Aorta (tissue), 5 donors: ENCODE measurements at places on chromosomes 7 and 10. TPM values are rescaled to one million over a fixed set of nuclear protein-coding genes. Genes with fewer than 3 reads are reported as not detected.

TUBAL3 gene
- total RNA-seq: not detected

FZD1 gene
- total RNA-seq: 49.2 TPM

DNA sequence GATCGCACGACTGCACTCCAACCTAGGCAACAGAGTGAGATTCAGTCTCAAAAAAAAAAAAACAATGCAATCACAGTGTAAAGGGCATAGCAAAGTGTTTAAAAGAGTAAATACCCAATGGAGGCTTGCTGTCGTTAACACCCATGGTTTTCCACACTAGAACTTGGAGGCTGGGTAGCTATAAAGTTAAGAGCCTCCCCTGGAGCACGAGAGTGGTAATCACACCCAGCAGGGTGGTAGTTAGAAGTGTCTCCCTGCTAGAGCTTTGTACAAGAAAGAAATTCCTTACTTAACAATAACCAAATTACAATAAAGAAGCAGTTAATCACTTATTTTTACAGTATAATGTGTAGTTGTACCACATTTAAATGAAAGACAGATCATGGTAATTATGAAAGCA lies 1078.9 kb downstream of the NRG3 start:
- no peaks in the 10 kb centered on the region for H3K36me3 ChIP-seq
- H3K27ac ChIP-seq: no peak overlapping the region
- no peaks in the 10 kb centered on the region for H3K4me1 ChIP-seq
- H3K27me3 ChIP-seq: no peaks in the 10 kb centered on the region

GRCh38 chr7:112882511-112882910 lies 92.3 kb upstream of the TMEM168 start:
- no peak overlapping the region for H3K4me3 ChIP-seq
- no peaks in the 10 kb centered on the region for H3K27me3 ChIP-seq
- no peak for DNase-seq
- no peaks in the 10 kb centered on the region for H3K36me3 ChIP-seq
- no peaks in the 10 kb centered on the region for H3K4me1 ChIP-seq

DNA sequence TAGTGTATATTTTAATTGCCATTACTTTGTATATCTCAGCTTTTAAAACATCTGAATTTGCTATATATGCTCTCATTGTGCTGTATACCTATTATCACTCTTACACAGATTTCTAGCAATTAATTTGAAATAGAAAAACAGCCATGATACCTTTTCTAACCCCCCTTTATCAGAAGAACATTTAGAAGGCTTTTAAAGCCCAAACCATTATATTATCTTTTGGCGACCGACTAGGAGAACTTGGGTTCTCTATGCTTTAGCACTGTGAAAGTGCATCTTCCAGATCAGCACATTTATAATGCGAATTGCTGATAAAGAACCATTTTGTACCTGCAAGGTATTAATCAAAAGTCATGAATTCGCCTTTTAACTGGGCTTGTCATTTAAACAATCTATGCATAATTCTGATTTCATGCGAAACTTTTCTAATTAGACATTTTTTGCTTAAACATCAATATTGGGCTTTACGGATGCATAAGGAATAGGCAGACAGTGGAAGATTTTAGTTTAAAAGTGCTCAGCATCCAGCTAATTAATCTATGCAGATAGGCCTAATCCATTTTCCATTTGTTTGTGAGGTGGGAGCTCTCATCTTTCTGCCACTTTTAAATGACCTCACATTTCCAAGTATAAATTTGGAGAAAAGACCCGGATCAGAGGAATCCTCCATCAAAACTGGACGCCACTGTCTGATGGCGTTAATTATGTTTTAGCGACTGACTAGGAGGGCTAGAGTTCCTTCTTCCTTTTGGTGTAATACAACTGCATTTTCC lies 1.2 kb upstream of the MLLT10 start:
- no peak for DNase-seq
- no peaks in the 10 kb centered on the region for H3K36me3 ChIP-seq
- H3K27ac ChIP-seq: peak overlapping the region; percentile 90
- H3K27me3 ChIP-seq: no peaks in the 10 kb centered on the region
- H3K4me1 ChIP-seq: no peaks in the 10 kb centered on the region
- H3K4me3 ChIP-seq: peak overlapping the region; percentile 75
